Suppressor macrophage (primary cell): ENCODE measurements at places on chromosomes 1 and 21.
A peak's percentile ranks its signal among the peaks of the same experiment; 100 is the strongest.

DNA sequence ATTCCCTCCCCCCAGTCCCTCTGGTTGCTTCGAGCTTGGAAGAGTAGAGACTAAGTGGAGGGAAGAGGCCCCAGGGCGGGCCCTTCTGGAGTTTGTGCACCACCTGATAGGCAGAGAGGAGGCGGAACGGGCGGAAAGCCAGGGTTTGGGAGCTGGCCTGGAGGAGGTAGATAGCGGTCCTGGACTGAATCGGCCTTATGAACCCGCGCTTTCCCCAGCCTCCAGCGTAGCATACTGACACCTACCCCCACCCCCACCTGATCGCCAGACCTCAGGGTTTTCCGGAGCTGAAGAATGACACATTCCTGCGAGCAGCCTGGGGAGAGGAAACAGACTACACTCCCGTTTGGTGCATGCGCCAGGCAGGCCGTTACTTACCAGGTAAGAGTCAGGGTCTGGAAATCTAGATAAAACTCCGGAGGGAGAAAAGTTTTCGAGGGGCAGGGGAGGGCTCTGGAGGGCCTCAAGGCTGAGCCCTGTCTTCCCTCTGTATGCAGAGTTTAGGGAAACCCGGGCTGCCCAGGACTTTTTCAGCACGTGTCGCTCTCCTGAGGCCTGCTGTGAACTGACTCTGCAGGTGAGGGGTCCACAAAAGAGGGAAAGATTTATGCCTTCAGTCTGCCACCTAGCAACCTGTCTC, 705 bp downstream of the UROD start:
- peak; percentile 50 for DNase-seq

DNA sequence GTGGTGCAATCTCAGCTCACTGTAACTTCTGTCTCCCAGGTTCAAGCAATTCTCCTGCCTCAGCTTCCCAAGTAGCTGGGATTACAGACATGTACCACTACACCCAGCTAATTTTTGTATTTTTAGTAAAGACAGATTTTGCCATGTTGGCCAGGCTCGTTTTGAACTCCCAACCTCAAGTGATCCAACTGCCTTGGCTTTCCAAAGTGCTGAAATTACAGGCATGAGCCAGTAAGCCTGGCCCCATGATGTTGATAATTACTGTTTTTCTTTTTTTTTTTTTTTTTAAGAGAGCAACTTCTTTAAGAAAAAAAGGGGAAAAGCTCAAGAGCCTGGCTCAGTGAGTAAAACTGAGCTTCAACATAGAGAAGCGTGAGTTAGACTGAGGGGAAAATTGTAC, 9.6 kb upstream of the SOAT1 start:
- no peak for DNase-seq

DNA sequence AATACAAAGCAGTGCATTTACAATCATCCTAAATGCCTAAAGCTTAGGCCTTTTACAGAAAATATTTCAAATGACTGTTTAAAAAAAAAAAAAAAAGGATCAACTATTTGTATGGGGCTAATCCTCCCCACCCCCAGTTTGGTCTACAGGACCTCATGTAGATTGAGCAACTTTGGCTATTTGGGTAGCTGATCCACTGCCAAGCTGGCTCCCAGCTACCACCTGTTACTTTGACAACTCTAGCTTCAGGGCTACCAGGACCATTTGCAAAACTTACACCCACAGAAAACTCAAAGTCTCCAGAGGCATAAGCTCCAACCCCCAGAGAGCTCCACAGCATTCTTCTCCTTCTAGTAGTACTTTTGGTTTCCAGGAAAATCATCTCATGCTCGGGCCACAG, 29.4 kb downstream of the JAK1 start:
- DNase-seq, result no peak

GRCh38 chr1:224433701-224434672, 610 bp downstream of the WDR26 start:
- peak; percentile 55 for DNase-seq

DNA sequence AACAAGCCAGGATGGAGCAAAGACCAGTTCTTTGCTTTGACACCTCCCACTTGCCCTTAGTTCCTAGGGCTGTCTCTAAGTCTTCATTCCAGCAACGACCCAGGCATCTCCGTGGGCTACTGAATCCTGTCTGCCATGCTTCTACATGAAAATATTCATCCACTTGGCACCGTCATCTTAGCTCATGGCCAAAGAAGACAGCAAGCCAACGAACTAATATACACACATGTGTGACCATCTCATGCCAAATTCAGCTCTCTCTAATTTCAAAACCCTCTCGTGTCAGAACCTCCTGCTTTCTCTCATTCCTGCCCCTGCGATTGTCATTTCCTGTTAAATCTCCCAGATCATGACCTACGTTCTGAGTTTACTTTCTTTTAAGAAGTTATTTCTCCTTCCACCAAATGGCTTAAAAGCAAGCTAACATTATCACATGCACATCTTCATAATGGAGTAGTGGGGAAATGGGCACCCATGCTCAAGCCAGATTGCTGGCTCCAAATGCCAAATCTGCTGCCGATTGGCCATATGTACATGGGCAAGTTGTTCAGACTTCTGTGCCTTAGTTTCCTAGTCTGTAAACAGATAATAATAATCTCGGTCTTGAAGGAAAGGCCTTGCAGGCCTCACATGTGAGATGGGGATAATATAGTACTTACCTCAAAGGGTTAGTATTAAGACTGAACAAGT, 373.4 kb downstream of the USH2A start:
- DNase-seq, result no peak

DNA sequence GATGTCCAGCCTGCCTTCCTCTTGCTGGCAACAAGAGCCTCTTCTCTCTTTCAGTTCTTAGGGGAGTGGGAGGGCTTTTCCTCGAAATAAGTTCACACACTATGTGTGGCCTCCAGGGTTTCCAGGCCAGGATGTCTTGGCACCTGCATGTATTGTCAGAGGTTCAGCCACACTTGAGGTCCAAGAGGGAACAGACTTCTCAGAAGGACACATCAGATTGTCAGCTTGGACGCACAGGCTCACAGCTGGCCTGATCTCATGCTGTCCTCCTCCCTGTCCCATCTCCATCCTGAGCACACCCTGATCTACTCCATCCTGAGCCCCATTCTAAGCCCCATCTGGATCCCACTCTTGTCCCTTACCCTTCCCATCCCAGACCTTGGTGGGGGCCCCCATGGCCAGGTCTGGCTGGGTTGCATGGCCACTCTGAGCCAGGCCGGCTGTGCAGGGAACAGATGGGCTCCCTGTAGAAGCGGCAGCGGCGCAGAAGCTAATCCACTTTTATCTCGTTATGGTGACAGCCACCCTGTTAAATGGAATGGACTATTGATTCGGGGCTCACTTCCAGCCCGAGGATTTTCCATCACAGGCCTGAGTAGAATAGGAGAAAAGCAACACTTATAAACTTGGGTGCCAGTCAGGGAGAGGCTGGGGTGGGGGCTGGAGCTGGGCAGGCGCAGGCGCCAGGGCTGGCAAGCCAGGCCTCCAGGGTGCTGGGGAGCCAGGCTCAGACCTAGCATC, 85.1 kb upstream of the CSF3R start:
- DNase-seq, result no peak

DNA sequence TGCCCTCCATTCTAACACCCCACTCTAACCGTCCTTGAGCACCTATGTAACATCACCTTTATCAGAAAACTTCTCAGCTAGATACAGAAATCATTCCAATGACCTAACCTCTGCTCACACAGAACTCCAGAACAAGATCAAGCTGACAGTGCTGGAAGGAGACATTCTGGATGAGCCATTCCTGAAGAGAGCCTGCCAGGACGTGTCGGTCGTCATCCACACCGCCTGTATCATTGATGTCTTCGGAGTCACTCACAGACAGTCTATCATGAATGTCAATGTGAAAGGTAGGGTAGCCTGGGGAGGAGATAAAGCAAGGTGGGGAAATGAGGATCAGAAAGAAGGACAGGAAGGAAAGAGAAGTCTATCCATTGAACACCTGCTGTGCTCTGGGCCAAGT, 27.8 kb downstream of the HSD3B2 start:
- DNase-seq, result no peak

DNA sequence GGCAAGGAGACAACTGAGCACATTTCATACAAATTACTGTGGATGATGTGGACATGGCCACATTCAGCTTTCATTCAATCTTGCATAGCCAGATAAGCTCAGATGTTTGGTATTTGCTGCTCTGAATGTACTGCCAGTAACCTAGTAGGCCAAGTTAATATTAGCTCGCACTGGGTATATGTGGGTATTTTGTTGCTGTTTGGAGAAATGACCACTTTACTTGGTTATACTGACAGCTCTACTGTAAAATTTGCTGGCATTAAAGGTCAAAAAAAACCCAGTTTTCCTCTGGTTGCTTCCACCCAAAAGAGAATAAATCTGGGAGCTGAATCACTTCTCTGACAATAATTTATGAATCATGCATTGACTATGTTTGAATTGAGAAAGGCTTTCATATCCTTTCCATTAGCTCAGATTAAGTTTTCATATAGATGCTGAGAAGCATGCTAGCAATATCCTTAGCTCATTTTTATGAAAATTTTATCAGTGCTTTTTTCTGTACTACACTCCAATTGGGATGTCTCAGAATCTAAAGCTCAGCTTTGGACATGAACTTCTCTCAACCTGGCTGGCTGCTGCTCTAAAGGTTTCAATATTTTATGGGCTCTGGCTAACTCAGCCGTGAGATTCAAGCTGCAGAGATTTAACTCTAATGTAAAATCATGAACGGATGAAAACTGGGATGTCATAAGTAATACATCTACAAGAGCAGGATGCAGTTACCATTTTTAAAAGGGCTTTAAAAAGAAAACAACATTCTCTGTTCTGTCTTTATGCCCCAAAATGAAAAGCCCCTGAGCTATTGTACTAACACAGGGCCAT, 330.0 kb downstream of the BARHL2 start:
- no peak for DNase-seq

DNA sequence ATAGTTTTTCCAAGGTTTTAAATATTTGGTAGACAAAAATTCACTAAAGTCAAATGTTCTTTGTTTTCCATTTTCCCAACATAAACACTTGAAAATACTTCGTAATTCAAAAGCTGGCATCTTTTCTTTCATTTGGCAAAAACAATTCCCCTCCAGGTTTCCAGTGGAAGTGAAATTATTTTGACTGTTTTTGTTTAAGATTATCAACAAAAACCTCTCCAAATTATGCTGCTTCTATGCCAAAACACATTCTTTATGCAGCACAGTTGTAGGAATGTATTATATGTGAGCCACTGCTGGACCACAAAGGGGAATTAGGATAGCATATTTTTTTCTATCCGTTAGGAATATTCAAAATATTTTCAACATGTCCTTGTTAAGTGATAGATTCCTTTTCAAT, 44.1 kb downstream of the SLC5A9 start:
- DNase-seq, result no peak

GRCh38 chr1:169906938-169907337, 13.2 kb upstream of the SCYL3 start:
- DNase-seq, result peak; percentile 61

- DNase-seq, result no peak
These were observed 21.8 kb downstream of the PCSK9 start for GRCh38 chr1:55061000-55061705.

DNA sequence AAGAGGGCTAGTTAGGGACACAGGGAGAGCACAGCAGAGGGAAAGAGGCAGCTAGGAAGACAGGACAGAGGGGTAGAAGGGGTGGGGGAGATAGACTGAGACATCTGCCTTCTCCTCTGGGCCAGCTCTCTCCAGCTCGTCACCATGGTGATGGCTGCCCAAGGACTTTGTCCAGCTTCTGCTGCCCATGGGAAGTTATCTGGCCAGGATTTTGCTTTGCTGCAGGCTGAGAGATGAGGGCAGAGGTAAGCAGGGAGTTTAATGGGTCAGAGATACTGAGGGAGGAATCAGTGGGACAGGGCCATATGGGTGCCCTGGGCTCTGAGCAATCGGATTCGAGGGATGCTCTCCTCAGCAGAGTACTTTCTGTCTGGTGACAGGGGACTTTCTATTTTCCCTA, 34.5 kb upstream of the GPR37L1 start:
- no peak for DNase-seq

GRCh38 chr1:204359474-204360255, at the start of gene PLEKHA6:
Gene PLEKHA6 (minus strand): TSS chr1:204359929. CDS start chr1:204273727, 86,202 bp downstream.
- DNase-seq, result no peak

- DNase-seq, result no peak
These were observed 114.6 kb downstream of the LIPI start for GRCh38 chr21:14096172-14096571.

DNA sequence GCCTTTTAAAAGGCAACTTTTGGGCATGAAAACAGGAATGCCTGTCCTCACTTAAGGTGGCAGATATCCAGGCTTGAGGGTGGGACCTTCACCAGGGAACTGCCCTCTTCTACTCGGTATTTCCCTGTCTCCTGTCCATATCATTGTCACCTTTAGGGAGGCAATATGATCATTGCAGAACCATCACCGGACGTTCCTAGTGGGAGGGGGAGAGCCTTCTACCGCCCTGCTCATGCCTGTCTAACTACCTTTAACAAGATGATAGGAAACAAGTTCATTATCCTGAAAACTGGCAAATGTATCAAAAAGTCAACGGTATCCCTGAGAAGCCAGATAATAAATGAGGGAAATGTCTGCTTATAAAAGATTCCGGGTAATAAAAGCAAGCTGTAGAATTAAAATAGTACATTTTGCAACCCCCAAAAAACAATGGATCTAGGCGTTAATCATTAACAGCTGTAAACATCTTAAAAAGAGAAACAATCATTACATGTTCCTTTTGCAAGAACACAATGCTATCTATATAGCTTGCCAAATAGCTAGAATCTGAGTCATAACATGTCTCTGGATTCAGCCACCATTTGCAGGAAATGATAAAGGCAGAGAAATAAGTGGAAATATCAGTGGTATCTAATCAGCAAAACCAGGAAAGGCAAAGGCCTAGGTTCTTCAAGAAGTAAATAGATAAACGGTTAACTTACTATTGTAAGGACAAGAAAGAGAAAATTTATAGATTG, 852.9 kb upstream of the ADGRL4 start:
- no peak for DNase-seq

GRCh38 chr1:201459775-201460174, 9.2 kb downstream of the PHLDA3 start:
- DNase-seq, result no peak

GRCh38 chr1:3141129-3141528, 72.1 kb downstream of the PRDM16 start:
- no peak for DNase-seq

GRCh38 chr1:55039342-55040082, at the start of gene PCSK9:
Gene PCSK9 (plus strand): TSS chr1:55039548. CDS start chr1:55039838, 290 bp downstream.
- DNase-seq, result no peak

DNA sequence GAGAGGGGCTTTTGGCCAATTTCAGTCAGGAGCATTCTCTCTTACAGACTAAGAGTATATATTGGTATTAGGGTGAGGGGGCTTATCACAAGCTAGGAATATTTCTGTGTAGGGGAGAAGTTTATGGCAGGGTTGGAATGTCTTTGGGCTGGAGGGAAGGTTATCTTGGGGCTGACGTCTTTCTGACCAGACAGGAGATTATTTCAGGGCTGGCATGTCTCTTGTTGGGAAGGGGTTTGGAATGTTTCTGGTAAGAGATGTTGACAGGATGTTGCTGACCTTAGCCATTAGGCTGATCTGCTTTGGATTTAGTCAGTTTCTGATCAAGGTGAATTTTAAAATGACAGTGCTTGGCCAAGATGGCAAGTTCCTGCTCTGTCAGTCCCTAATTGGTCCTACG, 17.8 kb upstream of the HSD3B1 start:
- DNase-seq, result no peak

GRCh38 chr1:41870076-41870562, 48.6 kb downstream of the HIVEP3 start:
- peak; percentile 44 for DNase-seq

- no peak for DNase-seq
These were observed 59.2 kb upstream of the RASAL2 start for GRCh38 chr1:178034676-178035075.

- no peak for DNase-seq
These were observed 1.3 kb upstream of the EFNA4 start for GRCh38 chr1:155062151-155062686.

GRCh38 chr1:215970406-215970805, 403.3 kb downstream of the KCTD3 start:
- DNase-seq, result no peak
